ENCODE measurements at places on chromosomes 6 and 20.

- peak; percentile 54 for DNase-seq
Observed at GRCh38 chr6:133240511-133241085, 559 bp upstream of the EYA4 start.

DNA sequence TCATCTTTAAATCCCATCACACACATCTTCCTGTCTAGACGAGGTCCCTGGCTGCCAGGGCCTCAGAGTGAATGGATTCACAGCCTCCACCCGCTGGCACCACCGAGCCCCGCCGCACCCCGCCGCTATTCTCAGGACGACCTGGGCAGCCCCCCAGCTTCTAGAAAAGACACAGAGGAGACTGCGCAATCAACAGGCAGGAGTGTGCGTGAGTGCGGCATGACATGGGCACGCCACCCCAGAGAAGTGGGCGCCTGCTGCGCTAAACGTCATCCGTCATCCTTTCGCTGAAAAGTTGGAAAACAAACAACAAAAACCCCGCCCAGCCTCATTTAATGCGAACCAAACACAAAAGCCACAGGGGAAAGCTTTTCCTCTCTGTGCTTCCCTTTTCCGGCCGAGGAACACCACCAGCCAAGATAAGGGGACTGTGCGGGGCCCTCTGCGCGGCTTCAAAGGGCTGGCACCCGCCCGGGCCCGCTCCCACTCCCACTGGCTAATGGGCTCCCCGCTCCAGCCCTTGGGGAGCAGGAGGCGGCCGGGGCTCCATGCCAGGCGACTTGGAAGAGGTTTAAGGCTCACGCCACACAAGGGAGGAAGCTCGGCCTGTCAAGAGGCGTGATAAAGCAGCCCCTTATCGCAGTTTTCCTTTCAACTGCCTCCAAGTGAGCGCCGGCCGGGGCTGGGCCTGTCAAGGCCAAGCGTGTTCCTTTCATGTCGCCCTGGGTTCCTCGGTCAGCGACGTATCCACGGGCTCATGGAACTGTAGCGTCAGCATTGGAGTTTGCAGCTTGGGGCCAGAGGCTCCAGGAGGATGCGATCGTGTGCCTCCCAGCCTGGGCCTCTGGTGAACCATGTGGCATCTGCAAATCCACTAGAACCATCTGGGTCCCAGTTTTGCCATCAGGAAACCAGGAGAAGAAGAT lies 50.1 kb downstream of the NFATC2 start:
- no peak for DNase-seq

DNA sequence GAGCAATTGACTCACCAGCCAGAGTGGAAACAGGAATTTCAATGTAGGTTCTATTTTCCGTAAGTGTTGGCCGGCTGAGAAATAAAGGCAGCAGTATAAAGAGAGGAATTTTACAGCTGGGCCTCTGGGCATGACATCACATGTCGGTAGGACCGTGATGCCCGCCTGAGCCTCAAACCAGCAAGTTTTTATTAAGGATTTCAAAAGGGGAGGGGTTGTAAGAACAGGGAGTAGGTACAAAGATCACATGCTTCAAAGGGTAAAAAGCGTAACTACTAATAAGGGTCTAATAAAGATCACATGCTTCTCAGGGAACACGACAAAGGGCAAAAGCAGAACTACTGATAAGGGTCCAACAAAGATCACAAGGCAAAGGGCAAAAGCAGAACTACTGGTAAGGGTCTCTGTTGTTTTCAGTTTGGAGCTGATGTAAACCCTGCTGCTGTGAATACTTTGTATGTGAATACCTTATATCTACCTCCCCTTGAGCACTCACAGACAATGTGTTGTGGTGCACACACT lies 9.0 kb upstream of the TULP4 start:
- no peak for DNase-seq

DNA sequence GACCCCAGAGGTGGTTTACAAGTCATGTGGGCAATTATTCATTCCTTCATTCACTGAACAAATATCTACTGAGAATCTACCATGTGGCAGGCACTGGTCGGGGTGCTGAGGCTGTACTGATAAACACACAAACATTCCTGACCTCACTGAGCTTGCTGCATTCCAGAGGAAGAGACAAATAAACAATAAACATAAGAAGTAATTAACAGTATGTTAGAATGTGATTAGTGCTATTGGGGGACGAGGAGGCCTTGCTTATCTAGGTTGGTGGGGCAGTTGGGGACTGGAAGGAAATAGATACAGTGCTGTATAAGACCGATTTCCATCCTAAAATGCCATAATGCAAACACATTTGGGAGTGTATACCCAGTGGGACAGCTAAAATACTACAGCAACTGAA lies 44.1 kb downstream of the MAK start:
- DNase-seq = no peak

GRCh38 chr6:158841358-158841757 lies 22.2 kb upstream of the EZR start:
- no peak for DNase-seq

DNA sequence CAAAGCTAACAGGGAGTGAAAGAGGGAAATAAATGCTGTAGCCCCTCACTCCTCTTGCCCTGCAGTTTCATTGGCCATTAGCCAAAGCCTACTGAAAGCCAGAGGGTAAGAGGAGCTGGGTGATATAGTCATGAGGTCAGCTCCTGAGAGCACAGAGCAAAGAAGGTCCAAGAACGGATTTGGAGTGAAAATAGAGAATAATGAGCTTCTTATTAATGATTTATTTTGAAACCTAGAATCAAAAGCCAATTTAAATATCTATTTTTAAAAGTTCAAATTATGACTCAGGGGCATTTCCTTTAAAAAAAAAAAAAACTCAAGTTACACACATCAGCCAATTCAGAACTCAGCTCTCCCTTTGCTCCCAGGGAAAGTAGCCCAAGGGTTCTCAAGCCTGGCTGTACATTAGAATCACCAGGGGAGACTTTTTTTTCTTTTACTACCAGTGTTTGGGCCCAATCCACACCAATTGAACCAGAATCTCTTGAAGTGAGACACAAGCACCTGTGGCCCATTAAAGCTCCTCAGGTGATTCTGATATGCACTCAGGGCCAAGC lies 79.1 kb downstream of the SNAP25 start:
- DNase-seq = no peak

- DNase-seq = no peak
Observed at GRCh38 chr20:53281557-53282117, 309.5 kb downstream of the TSHZ2 start.

DNA sequence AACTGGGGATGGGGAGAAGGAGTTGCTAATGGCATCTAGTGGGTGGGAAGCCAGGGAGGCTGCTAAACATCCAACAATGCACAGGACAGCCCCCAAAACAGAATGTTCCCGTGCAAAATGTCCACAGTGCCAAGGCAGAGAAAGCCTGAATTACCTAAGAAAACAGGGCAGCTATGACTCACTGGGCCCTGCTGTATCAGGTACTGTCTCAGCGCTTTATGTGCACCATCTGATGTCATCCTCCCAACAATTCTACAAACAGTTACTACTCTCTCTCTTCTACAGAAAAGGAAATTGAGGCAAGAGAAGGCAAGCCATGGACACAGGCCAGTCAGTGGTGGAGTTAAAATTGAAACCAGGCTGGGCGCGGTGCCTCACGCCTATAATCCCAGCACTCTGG lies 3.1 kb downstream of the YTHDF1 start:
- no peak for DNase-seq

- no peak for DNase-seq
Observed at GRCh38 chr6:95352064-95352795, 225.1 kb upstream of the MANEA start.

- no peak for DNase-seq
Observed at GRCh38 chr6:142679907-142680700, 264.9 kb downstream of the HIVEP2 start.

DNA sequence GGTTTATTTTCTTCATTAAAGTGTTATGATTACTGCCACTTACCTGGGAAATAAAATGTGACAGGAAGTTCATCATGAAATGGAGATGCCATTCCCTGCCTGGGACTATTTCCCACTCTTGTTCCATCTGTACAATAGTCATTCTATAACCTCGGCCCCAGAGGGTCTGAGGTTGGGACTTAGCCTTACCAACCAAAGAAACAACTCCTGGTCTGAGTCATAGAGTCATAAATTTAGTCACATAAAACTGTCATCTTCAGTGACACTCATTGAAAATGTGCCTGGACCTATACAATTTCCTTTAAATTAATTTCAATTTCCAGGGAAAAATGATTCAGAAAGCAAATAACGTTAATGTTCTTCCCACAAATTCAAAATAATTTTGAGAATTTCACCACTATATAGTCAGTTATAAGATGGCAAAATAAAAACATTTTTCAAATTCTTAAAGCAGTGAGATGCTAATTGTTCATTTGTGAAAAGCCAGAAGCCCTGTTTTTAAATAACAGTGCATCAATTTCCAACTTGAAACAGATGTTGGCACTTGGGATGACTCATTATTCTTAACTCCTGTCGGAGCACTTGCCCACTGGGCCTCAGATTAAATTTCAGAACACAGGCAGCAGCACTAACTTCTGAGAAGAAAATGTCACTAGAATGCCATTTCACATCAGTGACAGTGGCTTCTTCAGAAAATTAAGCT lies 201.2 kb upstream of the SMLR1 start:
- no peak for DNase-seq

GRCh38 chr20:39268981-39269461 lies 306.9 kb downstream of the DHX35 start:
- no peak for DNase-seq

DNA sequence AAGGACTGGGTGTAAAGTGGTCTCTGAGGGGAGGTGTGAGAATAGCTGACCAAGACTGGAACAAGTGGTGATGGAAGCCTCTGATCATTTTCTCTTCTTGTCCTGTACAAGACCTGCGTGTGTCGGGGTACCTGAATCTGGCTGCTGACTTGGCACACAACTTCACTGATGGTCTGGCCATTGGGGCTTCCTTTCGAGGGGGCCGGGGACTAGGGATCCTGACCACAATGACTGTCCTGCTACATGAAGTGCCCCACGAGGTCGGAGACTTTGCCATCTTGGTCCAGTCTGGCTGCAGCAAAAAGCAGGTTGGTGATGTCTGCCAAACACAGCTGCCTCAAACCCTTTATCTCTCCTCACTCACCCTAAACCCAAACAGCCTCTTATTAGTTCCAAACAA lies 1.7 kb upstream of the HSD17B8 start:
- no peak for DNase-seq

DNA sequence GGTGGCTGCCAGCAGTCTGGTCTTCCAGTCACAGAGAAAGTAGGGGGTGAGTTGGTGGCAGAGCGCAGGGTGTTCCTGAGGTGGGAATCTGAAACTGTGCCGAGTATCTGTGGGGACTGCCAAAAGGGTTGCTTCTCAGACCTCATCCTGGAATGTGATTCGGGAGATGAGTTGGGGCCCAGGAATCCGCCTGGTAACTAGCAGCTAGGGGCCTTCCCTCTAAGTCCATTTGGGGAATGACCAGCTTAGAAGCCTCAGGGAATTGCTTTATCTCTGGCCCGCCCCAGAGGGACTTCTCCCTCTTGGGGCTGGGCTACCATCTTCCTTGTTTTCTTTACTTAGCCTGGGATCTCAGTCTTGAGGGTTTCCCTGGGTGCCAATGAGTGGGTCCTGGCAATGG lies 49.6 kb downstream of the MOCS1 start:
- no peak for DNase-seq

- DNase-seq = no peak
Observed at GRCh38 chr6:149820506-149820905, 43.7 kb downstream of the LRP11 start.

DNA sequence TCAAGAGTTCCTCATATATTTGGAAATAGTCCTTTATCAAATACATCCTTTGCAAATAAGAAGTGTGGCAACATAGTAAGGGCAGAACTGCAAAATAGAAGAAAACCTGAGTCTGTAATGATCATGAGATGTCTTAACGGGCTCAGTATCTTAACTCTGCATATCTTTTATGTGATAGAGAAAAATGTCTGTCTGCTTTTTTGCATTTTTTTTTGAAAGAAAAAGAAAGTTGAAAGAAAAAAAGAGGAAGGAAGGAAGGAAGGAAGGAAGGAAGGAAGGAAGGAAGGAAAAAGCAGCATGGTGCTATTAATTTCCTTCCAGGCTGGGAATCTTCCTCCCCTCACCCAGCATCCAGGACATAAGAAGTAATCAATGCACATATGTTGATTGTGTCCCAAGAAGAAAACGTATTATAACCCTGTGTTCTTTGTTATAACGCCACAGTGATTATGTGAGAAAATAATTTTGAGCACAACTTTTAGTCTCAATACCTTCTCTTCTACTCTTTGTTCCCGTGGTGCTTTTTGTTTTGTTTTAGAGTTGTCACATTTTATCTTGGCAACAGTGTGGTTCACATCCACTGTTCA lies 58.7 kb upstream of the PCSK2 start:
- DNase-seq = no peak

- DNase-seq = no peak
Observed at GRCh38 chr20:36628076-36628475, 17.9 kb downstream of the SLA2 start.

DNA sequence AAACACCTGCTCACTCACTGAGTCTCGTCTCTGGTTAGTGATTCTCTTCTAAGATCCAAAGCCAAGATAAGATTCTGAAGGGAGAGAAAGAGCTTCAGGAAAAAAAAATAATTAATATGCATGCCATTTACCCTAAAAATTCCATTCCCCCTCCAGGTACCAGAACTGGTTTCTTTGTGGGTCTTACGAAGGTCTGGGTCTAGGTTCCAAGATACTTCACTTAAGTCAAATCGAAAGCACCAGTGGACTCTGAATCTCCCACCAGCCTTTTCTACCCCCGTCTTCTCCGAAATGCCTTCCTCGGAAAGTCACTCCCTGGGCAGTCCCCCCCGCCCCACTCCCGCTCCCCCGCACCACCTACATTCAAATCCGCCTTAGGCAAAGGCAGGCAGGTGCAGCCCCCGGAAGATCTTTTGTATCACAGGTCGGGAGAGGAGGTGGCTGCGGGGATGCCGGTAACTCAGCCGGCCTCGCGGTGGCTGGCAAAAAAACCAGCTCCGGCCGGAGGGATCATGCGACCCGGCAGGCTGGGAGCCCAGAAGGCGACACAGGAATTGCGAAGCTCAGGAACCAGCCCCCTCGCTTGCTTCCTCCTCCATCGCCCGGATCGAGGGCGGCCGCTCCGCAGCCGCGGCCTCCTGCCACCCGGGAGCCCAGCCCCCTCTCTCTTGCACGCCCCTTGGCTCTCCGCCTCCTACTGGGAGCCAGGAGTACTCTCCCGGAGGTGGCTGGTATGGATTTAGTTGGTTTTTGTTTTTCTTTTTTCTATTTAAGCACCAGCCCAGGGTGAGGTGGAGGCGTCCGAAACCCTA lies at the start of gene BCL2L1:
BCL2L1 (minus strand) TSS at position 612 of the 812 bp plus-strand sequence. CDS start 650 bp downstream, outside the sequence.
- peak; percentile 74 for DNase-seq

DNA sequence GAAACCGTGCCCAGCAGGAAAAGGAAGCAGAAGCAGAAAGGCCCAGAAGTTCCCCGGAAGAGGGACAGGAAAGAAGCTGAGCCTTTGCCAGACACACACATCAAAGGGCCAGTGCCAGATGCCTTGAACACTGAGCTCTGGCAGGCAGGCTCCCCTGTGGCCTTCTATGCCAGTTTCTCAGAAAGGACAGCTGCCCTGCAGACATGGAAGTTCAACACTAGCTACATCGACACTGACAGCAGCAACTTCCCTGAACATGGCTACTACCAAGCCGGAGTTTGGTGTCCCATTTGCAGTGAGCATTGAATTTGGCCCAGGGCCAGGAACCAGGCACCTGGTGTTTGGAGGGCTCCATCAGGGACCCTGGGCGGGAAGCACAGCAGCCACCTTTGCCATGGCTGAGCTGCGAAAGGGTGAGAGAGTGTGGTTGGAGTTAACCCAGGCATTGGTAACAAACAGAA lies 8.0 kb upstream of the RAET1E start:
- no peak for DNase-seq

Data from left kidney (tissue), 8 donors.